GOT3 (cell line): ENCODE measurements at places on chromosomes 3 and 15.

GRCh38 chr15:90266485-90266884, 1.0 kb downstream of the NGRN start:
- DNase-seq: no peak

DNA sequence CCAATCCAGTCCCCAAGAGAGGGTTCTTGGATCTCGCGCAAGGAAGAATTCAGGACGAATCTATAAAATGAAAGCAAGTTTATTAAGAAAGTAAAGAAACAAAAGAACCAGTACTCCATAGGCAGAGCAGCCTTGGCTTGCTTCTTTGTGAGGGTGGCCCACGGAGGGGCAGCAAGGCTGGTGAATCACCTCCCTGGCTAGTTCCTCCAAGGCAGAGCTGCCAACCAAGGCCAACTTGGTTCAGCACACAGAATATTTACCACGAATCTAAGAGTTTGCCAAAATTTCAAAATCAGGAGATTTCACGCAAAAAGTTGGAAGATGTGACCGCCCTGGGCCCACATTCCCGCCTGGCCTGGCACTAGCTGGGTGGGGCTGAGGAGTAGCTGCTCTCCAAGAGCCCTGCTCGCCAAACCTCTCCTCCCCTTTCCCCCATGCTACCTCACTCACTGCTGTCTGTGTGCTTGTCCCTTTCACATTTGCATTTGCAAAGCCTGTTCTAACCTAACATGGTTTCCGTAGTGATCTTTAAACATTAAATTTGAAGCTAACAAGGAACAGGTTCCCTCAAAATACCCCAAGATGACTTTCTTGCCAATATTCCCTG, 26.2 kb upstream of the DCUN1D1 start:
- no peak for DNase-seq

- DNase-seq: no peak
Measured at GRCh38 chr3:63405882-63406281, 127.8 kb downstream of the SYNPR start.

DNA sequence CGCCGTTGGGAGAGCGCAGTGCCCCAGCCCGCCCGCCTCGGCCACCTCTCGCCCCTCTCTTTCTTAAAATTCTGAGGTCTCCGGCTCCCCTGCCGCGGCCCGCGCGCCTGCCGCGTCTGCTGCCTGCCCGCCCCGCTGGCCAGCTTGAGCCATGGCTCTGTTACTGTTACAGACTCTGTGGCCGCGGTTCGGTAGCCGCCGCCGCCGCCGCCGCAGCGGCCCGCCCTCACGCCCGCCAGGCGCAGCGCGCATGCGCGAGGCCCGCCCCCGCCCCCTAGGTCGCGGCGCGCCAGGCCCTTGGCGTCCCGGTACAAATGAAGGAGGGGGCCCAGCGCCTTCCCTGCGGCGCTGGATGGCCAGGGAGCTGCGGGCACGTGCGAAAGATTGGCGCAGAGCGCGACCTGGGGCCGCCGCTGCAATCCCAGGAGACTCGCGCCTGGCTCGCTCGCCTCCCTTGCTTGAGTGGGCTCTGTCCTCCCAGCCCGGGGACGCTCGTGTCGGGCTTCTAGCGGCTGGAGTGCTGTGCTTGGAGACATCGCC, at the start of gene ONECUT1:
Gene ONECUT1, minus strand, starts transcription at position 168 of the 540 bp plus-strand sequence. CDS start 452 bp downstream, outside the sequence.
- DNase-seq: no peak

DNA sequence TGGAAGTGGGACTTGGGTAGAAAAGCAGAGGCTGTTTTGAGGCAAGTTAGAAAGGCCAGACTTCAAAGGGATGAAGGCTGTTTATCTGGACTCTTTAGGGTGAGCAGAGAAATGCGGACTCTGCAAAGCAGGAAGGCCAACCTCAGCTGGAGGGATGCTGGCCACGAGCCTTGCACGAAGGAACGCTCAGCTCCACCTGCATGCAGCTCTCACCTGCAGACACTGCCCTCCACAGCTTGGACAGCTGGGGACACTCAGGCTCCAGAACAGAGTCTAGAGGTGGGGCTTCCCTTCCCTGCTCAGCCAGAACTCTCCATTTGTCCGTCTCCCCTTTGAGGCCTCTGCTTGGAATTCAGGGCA, 229.7 kb downstream of the ADAMTS17 start:
- DNase-seq: no peak

DNA sequence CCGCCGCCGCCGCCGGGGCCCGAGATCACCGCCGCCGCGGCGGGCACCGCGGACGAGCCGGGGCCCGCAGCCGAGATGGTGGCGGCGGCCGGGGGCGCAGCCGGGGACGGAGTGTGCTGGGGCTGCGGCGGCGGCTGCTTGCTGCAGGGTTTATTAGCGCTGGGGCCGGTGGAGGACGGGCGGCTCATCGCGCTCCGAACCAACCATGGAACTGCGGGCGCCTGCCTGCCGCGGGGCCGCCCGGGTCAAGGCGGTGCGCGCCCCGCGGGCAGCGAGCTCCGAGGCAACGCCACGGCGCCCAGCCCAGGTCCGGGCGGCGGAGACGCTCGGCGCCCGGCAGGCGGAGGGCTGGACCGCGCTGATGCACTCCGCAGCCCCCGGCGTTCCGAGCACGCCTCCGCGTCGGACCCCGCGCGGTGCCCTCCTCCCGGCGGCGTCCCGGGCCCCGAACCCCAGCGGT, 277 bp downstream of the SIAH2 start:
- DNase-seq: no peak

GRCh38 chr3:96449346-96449745, 365.0 kb upstream of the EPHA6 start:
- no peak for DNase-seq

GRCh38 chr3:64518496-64518895, 169.3 kb downstream of the ADAMTS9 start:
- DNase-seq: no peak

- DNase-seq: no peak
Measured at GRCh38 chr3:100319951-100320350, 14.6 kb upstream of the NIT2 start.

GRCh38 chr3:71341721-71342120, 241.8 kb downstream of the FOXP1 start:
- DNase-seq: no peak

DNA sequence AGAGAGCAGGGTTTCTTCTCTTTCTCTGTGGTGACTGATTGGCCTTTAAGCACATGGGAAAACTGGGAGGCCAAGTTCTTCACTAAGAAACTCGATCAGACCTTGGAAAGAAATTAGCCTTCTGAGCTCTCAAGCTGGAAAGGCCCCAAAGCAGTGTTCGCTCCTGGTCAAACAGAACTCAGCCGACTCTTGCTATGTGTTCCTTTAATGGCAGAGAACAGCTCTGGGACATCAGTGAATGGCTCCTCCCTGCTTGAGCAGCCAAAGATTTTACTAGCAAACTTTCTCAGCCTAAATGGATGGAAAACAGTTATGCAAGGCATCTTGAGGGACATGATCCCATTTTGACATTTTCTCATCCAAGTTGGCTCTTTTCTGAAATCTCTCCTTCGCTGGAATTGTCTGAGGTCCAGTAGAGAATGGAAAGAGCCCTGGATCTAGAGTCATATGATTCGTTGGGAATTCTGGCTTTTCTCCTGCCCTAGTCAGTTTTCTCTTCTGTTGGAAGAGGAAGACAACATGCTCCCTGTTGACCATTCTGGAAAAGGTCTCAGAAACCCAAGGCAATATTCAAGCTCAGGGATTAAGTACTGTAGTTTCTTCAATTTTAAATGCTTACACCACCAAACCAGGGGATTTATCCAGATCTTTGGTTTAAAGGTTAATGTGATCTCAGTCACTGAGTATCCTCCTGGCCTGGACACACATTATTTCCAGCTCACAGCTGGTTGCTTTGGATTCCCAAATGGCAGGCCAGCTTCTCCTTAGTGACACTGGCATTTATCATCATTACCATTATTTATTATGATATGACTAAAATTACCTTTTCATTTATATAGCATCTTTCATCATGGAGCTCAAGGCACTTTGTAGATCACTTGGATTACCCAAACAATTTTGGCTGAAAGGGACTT, 319.6 kb downstream of the AGBL1 start:
- no peak for DNase-seq

GRCh38 chr15:77327168-77327567, 92.7 kb downstream of the PEAK1 start:
- no peak for DNase-seq

DNA sequence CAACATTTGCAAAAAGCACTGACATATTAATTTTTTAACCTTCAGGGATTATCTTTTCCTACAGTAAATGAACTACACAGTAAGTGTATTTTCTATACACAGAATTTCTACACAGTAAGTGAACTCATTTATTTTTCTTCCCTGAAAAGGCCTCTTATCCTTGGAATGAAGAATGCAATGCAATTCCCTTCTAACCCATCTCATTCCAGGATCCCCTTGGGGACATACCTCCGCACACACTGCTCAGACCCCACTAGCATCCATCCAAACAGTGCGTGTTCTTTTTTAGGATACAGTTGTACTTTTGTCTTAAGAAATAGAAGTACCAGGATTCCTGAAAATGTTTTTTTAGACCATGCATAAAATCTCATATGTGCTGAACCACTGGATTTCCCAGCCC, 152.8 kb downstream of the UACA start:
- no peak for DNase-seq

DNA sequence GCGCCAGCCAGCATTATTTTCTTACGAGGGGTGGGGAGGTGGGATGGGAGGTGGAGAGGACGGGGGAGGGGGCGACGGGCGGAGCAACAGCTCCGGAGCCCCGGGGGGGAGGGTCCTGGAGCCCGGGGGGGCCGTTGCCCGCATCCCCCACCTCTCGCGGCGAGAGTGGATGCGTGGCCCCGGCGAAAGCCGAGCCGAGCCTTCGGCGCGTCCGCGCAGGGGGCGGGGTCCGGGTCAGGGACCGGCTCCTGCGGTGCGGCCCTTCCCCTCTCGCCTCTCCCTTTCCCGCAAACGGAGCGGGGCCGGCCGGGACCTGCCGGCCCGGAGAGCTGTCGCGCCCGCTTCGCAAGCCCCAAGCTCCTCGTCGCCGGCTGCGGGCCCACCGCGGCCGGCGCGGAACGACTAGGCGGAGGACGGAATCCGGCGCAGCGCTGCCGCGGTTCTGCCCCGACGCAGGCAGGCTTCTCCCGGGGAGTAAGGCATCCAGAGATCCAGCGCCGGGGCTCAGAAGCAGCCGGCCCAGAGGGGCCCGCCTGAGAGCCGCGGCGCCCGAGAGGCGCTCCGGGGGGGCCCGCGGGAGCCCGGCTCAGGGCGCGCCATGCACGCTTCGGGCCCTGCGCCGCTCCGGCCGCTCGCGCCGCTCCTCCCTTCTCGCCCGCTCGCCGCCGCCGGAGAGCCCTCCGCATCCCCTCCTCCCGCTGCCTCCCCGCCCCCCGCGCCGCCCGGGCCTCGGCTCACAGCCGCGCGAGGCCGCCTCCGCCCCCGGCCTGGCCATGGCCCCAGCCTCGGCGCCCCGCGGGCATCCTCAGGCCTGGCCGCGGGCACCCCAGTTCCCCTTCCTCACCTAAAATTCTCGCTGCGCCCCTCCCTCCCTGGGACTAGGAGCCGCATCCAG, 459 bp upstream of the ADCY5 start:
- DNase-seq: no peak
